ENCODE measurements at places on chromosomes 3 and 15.

- DNase-seq, result no peak
These were observed 42.3 kb downstream of the RSRC1 start for GRCh38 chr3:158152186-158152585.

DNA sequence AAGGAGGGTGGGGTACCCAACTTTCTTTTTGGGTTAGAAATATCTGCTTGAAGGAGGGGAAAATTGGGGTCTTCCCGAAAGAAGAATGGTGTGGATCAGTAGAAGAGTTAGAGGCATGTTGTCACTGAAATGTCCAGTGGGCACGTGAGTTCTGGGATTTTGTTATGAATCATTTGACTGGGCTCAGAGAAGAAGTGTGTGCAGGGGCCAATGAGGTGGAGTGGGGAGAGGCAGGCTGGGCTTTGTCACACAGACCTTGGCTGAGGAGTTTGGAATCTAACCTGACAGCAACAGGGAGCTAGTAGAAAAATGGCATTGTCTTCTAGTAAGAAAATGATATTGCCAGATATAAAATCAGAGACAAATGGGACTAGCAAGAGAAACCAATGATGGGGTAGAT is 436.8 kb downstream of the MFSD1 start:
- no peak for DNase-seq

- DNase-seq, result no peak
These were observed 35.2 kb downstream of the ABTB1 start for GRCh38 chr3:127707851-127708411.

- DNase-seq, result no peak
These were observed 94.0 kb downstream of the GTPBP8 start for GRCh38 chr3:113084777-113085176.

DNA sequence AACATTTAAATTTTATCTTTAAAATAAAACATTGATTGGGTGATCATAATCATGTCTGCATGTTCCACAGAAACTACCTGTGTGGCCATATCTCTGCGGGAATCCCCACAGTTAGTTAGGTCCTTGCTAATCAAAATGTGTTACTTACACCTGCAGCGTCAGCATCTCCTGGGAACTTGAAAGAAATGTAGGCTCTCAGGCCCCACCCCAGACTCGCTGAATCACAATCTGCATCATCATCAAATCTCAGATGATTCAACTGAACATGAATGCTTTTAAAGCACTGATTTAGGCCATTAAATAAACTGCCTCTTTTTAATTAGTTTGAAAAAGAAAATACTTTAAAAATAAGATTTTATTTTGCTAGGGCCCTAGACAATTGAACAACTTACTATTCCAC is 577.8 kb downstream of the PYDC2 start:
- no peak for DNase-seq

GRCh38 chr3:130661140-130661891 is 85.3 kb downstream of the PIK3R4 start:
- no peak for DNase-seq

GRCh38 chr3:56308471-56308870 is 159.8 kb downstream of the ERC2 start:
- DNase-seq, result no peak

- DNase-seq, result no peak
These were observed 177.8 kb downstream of the WNT5A start for GRCh38 chr3:55309336-55309735.

GRCh38 chr3:152874896-152875749 is 40.2 kb downstream of the P2RY1 start:
- DNase-seq, result no peak
